Fibroblast of the aortic adventitia (primary cell): ENCODE measurements at places on chromosomes 13 and 19.

GRCh38 chr19:3012621-3013262 lies 16.3 kb downstream of the TLE2 start:
- no peak for DNase-seq

- DNase-seq, result no peak
Observed at GRCh38 chr19:29854033-29854432, 42.2 kb downstream of the CCNE1 start.

- no peak for DNase-seq
Observed at GRCh38 chr13:20411638-20412342, 113.9 kb downstream of the CRYL1 start.

DNA sequence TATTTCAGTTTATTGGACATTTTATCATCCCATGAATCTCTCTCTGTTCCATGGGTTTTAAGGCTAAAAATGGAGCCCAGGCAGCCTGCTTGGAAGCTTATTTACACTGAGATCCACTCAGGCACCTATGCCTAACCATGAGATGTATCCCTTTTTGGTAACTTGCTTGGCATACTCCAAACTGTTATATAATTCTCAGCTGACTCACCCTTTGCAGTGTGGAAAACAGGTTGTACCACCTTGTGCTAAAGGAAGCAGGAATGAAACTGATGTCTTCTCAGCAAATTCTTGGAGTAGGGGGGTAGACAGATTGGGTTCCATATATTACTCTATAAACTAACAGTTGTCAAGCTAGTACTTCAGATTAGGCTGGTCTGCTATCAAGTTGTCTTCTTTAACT lies 483.6 kb downstream of the KLF5 start:
- no peak for DNase-seq

DNA sequence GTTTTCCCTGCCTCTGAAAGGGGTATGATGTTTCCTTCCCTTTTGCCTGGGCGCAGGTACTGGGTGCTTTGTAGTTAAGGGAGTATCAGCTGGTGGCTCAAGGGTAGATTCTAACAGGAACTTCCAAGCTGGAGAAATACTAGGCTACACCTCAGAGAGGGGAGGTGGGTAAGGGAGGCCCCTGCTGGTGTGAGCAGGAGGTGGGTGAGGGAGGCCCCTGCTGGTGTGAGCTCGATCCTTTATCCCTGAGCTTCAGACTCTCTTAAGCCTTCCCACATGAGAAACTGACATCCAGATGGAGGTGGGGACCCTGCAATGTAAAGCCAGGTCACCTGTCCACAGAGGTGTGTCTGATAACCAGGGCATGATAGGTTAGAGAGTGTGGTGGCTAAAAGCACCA lies 32.1 kb downstream of the CYP2B6 start:
- no peak for DNase-seq

DNA sequence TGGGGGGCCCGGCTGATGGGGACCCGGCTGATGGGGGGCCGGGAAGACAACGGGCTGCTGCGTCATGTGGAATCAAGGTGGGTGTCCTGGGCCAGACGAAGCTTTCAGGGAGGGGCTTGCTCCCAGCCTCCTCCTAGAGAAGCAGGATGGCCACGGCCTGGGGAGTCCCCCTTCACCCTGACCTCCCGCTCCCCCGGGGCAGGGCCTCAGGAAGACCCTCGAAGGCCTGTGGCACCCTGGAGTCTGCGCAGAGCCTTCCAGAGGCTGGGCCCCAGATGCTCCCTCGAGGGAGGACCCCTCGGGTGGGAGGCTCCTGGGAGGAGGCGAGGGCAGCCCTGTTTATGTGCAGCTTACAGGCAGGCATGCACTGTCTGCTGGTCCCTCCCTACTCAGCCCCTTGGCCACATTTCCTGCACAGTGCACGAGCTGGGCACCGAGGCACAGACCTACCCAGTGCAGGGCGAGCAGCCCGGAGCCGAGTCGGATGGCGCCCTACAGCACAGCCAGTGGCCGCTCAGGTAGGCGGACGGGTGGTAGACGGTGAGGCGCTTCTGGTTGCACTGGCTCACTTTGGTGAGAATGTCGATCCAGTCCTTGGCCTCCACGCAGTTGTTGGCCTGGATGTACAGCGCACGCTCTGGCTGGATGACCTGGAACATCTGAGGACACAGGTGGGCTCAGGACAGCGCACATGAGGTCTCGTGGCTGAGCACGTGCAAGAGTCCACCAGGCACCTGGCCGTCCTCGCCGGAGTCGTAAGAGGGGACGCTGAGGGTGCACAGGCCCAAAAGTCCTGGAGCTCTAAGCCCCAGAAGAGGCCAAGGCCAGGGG lies 22.4 kb upstream of the C13orf46 start:
- DNase-seq, result no peak

DNA sequence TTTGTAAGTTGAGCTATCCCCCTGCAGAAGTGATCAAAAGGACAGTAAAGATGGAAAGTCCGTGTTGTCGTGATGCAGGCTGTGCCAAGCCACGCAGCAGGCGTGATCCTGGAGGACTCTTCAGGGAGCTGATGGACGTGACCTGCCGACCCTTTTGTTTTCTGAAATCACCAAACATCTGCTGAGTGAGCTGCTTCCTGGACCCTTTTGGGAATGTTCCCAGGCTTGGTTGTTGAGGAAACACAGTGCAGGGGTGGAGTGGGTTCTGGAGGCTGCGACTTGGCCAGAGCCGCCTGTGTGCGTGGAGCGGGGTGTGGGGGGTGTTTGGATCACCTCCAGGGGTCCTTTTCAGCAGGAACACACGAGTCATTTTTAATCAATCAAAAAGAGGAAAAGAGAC lies 15.4 kb upstream of the CPAMD8 start:
- DNase-seq, result peak; percentile 66

DNA sequence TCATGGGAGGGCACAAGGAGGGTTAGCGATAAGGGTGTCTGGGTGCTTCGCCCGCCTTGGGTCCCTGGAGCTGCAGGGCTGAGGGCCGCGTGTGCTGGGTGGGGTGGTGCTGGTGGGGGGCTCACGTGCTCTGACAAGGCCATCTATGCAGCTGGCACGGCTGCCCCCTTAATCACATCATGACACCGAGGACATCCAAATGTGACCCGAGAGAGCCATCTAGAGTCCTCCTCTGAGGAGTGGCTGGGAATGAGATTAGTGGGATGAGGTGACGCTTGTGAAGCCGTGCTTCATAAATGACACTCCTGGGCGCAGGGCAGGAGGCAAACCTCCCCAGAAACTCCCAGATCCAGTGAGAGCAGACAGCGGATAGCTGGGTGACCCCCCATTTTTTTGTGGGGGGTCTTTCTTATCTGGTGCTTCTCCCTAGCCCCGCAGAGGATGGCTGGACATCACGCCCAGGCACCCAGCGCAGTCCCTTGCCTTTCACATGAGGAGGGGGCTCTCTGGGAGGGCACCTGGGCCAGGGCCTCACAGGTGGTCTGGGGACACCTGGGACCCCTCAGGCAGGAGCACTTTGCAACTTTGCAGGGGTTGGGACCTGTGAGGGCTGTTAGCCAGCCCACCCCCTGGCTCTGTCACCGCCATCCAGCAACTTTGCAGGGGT lies 6.6 kb downstream of the FZR1 start:
- DNase-seq, result no peak
